Stimulated activated CD8-positive, alpha-beta memory T cell treated with anti-CD3 and anti-CD28 coated beads, Interleukin-4, amount 100 ng/mL, for 1 hour (primary cell): ENCODE measurements at places on chromosomes 2 and 18.

DNA sequence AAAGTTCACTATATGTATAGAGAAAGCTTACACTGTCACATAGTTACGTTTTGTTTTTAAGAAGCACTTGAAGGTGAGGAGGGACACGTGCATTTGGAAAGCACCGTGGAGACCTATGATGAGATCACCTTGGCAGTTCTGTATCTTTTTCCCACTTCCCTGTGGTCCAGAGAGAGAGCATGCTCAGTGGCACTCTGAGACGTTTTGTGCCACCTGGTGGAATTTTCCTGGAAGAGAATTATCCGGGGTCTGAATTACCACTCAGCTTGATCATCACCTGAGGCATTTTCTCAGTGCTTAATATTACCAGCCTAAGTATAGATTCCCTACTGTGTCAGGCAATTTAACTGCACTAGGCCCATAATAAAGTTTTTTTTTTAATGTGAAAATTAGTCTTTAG is 469.4 kb upstream of the SMIM21 start:
- no peak for DNase-seq

DNA sequence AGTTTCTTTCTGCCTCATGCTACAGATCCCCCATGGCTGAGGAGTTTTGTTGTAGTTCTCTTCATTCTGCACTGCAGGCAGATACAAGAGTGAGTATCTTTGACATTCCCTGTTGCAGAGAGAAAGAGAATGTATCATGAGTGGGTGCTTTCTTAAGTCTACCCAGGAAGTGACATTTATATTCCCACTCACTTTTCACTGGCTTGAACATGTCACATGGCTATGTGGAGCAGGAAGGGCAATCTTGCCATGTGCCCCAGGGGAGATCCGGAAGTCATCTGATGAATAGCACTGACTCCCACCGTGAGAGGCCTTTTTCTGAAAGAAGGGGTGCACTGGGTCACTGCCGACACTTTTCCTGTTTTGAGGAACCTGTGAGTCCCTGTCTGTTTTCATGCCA is 66.4 kb upstream of the BOD1L2 start:
- no peak for DNase-seq

DNA sequence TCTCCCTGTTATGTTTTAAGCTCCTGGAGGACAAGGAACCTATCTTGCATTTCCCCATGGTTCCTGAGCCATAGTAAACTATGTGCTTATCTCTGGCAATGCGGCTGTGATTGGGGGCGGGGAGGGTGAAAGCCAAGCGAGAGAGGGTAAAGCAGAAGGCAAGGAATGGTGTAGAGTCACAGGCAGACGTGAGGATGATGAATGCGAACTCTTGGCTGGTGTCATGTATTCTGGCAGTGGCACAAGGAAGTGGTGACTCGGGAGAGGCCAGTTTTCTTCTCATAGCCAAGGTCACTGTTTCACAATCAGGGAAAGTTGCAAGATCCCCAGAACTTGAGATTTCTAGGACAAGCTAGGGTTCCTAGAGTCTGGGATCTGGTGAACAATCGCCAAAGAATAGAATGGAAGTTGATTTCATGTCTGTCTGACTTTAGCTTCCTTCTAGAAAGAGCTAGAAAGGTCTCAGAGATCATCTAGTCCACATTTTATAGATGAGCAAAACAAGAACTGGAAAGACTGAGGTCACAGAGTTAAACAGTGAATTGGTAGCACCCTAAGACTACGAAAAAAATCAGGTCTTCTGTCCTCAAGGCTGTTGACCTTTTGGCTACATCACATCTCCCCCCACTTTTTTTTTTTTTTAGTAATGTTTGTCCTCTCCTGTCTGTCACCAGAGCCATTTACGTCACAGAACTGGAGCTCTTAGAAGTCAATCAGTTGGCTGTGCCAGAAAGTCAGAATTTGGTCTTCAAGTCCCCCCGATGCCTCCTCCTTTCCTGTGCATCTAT is 137.0 kb downstream of the BCL11A start:
- no peak for DNase-seq

DNA sequence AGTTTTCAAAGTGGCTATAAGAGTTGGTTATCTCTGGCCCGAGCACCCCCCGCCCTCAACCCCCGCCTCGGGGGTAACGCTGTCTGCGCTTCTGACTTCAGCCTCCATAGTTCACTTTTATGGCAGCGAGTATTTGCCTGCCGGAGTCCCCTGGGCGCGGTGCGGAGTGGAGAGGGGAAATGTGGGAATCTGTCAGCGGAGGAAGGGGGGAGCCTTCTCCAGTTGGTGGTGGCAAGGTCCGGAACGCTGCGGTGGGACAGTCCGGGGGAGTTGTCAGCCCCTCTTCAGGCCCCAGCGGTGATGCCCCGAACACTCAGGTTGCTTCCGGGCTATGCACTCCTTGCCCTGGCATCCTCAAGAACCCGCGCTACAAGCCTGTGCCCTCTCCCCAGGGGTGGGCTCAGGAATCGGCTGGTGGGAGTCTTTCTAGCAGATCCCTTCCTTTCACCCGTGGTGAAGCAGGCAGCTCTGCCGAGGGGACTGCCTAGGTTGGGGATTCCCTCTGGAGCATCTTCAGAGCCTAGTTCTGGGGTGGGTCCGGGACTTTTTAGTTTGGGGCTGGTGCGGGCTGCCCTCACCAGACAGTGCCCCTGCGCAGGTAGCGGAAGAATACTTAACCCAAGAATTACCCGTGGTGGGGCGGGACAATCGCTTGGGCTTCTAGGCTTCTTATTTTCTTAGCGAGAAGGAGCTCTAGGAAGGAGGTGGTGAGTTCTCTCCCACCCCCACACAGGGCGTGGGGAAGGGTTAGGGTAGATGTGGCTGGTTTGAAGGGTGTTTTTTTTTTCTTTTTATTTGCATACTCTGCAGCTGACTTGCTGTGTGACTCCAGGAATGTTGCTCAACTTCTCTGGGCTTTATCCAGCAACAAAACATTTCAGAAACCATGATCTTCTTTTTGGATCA is 1.6 kb downstream of the ATOH8 start:
- DNase-seq, result no peak

DNA sequence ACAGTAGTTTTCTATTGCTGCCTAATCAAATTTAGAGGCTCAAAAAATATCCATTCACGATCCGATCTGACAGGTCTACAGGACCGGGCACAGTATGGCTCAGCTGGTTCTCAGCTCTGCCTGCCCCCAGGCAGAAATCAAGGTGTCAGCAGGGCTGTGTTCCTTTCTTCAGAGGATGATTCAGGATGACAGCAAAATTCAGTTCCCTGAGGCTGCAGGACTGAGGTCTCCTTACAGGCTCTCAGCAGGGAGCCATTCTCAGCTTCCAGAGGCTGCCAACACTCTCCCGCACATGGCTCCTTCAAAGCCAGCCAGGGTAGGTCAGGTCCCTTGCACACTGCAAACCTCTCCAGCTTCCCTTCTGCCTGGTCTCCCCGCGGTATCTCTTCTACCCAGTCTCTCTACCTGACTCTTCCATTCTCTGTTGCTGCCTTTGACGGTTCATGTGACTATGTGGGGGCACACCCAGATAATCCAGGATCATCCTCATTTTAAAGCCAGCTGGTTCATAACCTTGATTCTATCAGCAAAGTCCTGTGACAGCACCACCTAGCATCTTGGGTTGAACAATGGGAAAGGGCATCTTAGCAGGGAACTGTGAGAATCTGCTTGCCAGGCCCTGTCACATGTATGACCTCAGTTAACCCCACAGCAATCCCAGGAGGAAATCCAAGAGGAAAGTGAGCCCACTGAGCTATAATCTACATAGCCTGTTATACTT is 50.4 kb downstream of the UXS1 start:
- DNase-seq, result no peak

- no peak for DNase-seq
These were observed 203.3 kb upstream of the SPOPL start for GRCh38 chr2:138298120-138298814.

- DNase-seq, result no peak
These were observed 66.2 kb downstream of the ATOH8 start for GRCh38 chr2:85819811-85820510.

- DNase-seq, result no peak
These were observed 41.4 kb upstream of the RNU4ATAC start for GRCh38 chr2:121489284-121489683.

GRCh38 chr2:139813340-139813739 is 1033.2 kb upstream of the NXPH2 start:
- DNase-seq, result no peak

GRCh38 chr2:175203621-175204496 is 22.3 kb upstream of the ATP5MC3 start:
- no peak for DNase-seq

DNA sequence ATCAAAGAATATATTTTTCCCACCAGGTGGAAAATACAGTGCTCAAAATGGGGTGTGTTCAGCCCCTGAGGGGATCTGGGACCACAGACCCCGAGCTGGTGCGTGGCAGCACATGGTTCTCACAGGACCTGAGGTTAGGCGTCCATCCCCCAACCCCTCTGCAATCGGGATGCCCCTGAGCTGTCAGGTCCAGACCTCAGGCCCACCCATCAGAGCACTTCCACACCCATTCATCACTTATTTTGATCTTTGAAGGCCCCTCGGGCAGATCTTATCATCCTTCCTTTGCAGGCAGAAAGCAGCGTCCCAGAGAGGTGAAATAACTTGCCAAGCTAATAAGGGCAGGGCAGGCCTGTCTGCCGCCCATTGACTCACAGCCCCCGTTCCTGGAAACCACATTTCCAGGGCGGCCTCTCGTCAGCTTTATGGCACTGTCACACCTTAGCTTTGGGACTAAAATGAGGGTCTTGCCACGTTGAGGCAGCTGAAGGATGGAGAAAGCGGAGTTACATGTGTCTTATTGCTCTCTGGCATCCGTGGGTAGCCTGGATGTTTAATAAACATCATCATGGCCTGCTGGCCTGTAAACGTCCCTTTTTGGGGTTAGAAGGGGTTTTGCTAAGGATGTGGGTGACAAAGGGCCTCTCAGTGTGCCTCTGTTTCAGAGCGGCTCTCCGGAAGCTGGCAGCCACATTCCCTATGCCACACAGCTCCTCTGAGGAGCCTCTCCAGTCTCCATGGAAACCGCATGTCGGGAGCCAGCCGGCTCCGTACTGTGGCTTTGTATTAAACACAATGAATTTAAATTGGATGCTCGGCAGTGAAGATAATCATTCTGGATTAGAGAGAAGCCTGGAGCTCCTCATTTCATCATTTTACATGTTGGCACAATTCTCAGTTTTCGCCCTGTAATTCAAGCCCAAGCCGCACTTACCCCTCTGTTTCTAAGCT is 58.3 kb upstream of the MAPRE3 start:
- DNase-seq, result no peak

- DNase-seq, result no peak
These were observed 290.2 kb upstream of the ACVR2A start for GRCh38 chr2:147554521-147555107.

DNA sequence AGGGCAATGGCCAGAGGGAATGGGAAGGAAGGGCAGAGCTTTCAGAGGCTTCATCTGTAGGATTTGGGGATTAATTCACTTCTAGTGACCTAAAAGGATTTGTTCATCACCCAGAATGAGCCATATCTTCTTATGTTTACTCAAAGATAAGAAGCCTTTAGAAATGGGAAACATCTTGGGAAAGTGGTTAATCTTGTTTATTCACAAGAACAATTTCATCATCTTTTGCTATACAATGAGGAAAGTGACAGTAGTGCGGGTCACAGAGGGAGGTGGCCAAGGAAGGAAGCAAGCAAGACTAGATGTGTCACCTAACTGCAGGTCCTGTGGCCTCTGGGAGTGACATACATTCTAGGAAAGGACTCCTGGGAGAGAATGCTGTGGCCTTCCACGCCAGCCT is 140.4 kb upstream of the ALPP start:
- no peak for DNase-seq

GRCh38 chr2:119425620-119426395 is 5.8 kb upstream of the TMEM37 start:
- no peak for DNase-seq

DNA sequence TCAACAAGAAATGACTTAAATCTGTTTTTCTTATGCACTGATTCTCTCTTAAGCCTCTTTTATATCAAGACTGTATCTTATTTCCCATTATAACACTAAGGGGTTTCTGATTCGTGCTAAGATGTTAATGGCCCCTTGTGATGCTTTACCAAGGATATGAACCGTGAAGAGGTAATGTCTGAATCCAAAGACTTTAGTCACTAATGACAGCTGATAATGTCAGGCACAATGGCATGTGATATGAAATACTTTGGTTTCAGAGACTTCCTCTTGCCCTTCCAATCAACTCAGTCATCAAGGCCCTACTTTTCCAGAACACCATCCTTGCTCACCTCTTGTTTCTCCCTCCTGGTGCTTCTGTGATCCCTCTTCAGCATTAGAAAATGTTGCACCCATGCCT is 262.8 kb downstream of the KCNE4 start:
- no peak for DNase-seq

GRCh38 chr2:235240574-235240973 is 253.3 kb upstream of the AGAP1 start:
- no peak for DNase-seq

GRCh38 chr2:72007402-72007801 is 140.3 kb downstream of the CYP26B1 start:
- DNase-seq, result no peak

- DNase-seq, result no peak
These were observed 85.3 kb downstream of the METTL4 start for GRCh38 chr18:2485983-2486382.

- DNase-seq, result no peak
These were observed 216.6 kb downstream of the HNMT start for GRCh38 chr2:138180692-138181386.

DNA sequence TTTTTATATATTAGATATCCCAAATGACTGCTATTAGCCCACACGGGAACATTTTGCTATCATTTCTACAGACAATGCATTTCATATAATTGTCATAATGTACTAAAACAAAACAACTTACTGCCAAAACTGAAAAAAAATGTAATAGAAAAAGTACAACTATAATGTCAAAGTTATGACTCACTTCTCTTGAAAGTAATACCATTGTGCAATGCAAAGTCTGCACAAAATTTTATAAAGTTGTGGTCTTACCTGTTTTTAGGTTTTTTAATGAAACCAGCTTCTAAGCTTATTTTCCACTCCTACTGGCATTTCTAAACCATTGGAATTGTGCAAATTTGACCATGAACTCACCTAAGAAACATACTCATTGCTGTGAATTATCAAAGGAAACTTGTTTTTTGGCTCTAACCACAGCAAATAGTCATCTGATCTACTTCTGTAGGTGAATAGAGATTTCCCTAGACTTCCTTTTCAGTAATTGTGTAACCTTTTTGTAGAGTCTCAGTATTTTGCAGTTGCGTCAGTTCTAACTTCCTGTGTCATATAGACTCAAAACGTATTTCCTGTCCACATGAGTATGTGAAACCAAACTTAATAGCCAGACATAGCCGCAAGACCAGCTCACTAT is 31.9 kb upstream of the TFPI start:
- no peak for DNase-seq

- DNase-seq, result no peak
These were observed 2.6 kb downstream of the ADAM23 start for GRCh38 chr2:206445948-206446347.

GRCh38 chr18:9706081-9706935 is 1.8 kb upstream of the RAB31 start:
- no peak for DNase-seq

- DNase-seq, result no peak
These were observed 150.1 kb downstream of the ARHGAP28 start for GRCh38 chr18:6879508-6880195.

GRCh38 chr2:239522740-239523119 is 121.9 kb upstream of the HDAC4 start:
- no peak for DNase-seq
